ENCODE measurements at places on chromosomes 5 and 9.

DNA sequence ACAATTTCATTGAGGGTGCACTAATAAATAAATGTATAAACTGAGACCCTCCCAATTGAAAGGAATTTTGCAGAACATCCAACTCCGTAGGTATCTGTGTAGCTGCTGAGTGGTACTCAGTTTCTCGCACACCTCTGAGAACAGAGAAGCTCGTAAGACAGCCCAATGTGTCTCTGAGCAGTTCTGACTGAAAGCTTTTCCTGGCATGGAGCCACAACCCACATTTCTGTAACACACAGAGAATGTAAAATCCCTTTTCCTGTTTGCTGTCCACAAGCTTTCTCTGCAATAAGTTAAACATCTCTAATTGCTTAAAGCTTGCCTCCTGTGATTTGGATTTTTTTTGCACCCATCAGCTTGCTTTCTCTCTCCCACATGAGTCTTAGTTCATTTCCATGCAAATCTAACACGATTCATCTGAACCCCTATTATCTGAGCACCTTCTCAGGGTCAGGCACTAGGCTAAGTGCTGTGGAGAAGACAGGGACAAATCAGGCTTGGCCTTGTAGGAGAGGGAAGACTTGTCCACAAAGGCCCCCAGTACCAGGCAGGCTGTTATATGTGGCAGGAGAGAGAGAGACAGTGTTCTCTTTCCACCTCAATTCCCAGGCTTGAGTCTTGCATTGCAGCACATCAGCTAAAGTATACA, 44.2 kb upstream of the COL15A1 start:
- no peak for DNase-seq

DNA sequence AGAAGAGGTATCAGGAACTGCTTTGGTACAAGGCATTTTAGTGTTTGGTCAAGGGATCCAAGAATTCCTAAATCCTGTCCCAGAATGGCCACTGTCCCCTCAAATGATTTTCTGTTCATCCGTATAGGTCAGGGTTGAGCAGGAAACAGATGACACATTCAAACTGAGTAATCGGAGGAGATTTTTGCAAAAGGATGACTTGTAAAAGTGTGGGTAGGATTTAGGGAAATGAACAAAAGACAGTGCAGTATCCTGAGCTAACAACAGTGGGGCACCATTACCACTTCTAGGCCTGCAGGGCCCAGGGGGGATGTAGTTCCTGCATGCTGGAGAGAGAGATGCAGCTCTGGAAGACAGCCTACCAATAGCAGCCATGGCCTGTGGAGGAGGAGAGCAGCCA, 290.1 kb downstream of the ZSWIM6 start:
- DNase-seq, result no peak

DNA sequence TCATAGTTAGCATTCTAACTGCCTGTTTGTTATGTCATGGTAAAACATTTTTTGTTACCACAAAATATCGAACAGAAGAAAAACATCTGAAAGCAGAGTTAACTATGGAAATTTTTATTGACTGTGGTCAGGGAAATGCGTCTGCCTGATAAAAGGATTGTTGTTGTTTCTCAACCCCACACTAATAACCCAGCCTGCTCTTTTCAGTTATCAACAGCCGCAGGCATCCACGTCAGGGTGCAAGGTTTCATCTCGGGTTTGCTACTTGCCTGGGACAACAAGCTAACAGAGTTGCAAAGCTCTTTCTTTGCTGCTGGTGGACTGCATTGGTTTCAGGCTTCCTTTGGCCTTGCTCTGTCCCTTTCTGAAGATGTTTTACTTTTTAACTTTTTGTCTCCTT, 969.2 kb downstream of the CDH18 start:
- no peak for DNase-seq

- DNase-seq, result no peak
Observed at GRCh38 chr5:66959653-66960052, 236.9 kb downstream of the CD180 start.

DNA sequence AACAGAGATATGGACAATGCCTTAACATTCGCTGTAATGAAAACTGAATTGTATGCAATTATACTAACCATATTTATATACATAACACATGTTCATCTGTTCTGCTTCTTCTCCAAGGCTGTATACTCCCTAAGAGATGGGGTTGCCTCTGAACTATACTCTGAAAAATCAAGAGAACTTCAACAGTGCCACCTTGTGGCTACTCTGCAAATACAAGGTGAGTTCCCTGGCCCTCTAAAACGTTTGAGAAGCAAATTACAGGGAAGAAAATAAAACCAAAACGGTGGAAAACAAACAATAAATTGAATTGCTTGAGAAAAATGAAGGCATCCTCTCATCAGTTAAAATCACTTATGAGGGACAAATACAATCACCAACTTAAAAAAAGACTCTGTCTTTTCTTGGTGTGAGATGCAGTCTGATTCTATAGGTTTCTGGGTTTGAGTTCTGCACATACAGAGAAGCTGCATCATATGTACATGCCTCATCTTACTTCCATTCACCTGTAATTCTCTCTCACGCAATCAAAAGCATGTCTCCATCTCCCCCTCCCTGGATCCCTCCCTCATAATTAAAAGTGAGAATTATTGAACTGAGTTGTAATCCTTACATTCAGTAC, 98.6 kb downstream of the FBXW11 start:
- DNase-seq, result peak; percentile 36
